ENCODE measurements at places on chromosomes 16 and 17.

- no peak for DNase-seq
Observed at GRCh38 chr16:85279825-85280545, 167.7 kb upstream of the CIBAR2 start.

DNA sequence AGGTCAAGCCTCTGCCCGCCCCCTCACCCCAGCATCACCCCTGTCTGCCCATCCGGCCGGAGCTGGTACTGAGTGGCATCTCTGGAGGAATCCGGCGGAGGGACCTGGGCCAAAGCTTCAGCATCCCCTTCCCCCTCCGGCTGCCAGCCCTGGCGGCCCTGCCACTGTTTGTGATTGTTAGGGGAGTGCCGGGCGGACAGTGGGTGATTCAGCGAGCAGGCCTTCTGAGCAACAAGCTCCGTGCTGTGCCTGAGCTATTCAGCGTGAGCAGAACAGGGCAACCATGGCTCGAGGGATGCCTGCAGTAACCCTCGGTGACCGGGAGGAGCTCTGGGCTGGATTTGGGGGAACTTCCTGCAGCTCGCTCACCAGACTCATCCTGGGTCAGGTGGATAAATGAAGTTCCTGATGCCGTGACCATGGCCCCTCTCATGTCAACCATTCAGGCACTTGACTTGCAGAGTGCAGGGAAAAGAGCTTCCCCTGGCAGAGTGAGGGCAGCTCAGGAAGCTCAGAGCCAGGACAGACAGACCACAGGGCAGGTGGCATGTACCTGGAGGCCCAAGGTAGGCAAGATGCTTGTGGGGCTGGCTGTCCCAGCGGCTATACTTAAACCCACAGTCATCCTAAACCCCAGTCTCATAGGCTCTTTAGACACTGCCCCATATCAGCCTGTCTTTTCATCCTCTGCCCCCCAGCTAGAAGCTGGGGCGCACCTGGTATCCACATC lies 24.3 kb upstream of the MLKL start:
- DNase-seq, result no peak

DNA sequence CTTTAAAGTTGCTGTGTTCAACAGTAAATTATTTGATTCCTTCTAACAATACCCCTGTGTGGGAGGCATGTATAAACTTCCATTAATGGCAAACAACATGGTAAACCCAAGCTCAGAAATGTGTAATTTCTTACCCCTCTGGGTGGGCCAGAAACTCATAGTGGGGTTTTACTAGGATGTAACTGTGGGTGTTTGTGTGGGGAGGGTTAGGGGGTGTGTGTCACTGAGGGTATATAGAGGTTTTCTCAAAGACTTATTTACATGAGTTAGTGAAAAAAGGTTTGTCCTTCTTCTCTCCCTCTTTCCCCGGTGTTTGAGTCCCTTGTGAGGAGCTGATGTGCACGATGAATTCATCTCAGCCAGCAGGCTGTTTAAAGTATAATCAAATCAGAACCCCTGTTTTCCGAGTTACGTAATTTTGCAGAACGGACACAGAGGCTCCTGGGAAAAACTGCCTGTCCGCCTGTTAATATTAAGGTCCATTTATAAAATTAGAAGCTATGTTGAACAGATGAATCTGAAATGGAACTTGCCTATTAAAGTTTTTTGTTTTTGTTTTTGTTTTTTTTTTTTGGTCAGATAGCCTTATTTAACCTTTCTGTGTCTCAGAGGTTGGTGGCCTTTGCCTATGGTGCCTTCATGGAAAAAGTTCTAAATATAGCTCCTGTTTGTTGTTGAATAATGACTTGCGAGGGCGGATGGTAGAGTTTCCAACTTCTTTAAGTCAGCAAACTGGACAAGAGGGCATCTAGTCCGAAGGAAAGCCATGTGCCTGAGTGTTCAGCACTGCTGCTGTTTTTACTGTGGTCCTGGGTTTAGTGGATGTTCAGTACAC lies 73.3 kb downstream of the MSI2 start:
- no peak for DNase-seq

- no peak for DNase-seq
Observed at GRCh38 chr17:20077978-20078685, 69.0 kb downstream of the SPECC1 start.

GRCh38 chr17:41367426-41368075 lies 2.1 kb downstream of the KRT33B start:
- DNase-seq, result no peak

- DNase-seq, result no peak
Observed at GRCh38 chr17:8922928-8923327, 42.6 kb downstream of the PIK3R5 start.

- DNase-seq, result no peak
Observed at GRCh38 chr16:87146676-87147075, 170.5 kb downstream of the C16orf95 start.

DNA sequence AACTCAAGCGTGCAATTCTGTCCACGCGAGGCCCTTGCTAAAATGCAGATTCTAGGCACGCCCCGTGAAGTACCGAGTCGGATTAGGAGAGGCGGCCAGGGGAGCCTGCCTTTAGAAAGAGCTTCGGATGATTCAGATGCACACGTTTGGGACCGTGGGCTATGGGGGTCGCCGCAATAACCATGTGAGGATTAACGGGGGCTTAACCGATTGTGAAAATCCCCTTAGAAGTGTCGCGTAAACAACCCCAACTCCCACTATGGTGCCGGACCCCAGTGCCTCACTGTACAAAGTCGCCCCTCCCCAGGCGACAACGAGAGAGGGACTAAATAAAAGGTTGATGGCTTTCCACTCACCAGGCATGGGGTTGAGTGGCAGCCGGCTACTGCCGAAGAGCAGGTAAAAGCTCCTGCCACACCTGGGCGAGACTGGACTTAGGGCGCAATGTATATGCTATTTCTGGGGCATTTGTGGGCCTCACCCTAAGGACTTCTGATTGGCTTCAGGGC lies 635 bp upstream of the SP2 start:
- DNase-seq, result peak; percentile 4

- no peak for DNase-seq
Observed at GRCh38 chr17:29289852-29290251, 4.1 kb downstream of the NUFIP2 start.

DNA sequence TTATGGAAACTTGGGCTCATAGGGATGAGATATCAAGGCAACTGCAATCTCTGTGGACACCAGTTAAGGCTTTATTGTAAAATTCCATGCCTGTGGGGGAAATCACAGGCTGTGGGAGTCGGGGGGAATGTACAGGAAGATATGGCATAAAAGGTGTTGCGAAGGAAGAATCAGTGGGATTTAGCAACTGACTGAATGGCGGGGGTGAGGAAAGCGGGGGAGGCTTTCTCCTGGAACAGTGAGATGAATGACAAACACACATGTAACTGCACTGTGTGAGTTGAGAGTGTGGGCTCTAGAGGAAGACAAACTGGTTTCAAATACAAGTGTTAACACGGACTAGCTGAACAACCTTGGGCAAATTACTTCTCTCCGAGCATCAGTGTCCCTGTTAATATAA lies 143.7 kb downstream of the PRKCB start:
- DNase-seq, result no peak

GRCh38 chr16:11994143-11995119 lies 17.9 kb downstream of the SNX29 start:
- DNase-seq, result no peak

GRCh38 chr17:16419074-16419928 lies 3.9 kb downstream of the TRPV2 start:
- DNase-seq, result no peak

DNA sequence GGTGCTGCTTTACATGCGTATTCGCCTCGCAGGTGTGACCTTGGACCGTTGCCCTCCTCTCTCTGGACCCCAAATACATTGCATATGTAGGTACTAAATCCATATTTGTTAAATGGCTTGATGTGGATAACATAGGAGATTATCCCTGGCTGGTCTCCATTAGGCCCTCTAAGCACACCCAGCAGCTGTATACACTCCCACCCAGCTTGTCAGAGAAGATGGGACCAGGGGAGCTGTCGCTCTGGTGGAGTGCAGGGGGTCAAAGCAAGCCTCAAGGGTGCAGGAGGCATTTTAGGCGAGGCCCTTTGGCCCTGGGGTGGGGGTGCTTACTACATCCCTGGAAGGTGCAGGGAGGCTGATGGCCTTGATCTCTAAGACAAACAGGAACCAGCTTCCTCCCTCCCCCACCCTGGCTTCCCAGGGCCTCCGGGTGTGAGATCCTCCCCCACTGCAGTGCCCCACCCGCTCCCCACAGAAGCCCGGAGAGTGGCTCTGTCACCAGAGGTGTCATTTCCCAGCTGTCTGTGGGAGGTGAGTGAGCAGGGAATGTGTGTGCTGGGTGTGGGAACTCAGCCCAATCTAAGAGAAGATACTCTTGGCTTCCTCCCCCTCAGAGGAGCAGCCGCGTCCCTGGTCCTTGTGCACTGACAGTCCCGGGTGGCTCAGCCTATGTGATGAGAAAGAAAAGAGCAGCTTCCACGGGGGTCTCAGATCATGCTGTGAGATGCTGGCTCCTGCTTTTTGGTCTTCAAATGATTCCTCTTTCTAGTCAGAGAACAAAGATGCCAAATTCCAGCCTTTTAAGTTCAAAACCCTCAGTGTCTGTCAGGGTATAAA lies 1.4 kb upstream of the VAMP2 start:
- DNase-seq, result peak; percentile 57

GRCh38 chr17:74641224-74641957 lies 17.9 kb upstream of the CD300E start:
- no peak for DNase-seq

GRCh38 chr17:62057696-62058095 lies 7.4 kb downstream of the MED13 start:
- DNase-seq, result no peak

DNA sequence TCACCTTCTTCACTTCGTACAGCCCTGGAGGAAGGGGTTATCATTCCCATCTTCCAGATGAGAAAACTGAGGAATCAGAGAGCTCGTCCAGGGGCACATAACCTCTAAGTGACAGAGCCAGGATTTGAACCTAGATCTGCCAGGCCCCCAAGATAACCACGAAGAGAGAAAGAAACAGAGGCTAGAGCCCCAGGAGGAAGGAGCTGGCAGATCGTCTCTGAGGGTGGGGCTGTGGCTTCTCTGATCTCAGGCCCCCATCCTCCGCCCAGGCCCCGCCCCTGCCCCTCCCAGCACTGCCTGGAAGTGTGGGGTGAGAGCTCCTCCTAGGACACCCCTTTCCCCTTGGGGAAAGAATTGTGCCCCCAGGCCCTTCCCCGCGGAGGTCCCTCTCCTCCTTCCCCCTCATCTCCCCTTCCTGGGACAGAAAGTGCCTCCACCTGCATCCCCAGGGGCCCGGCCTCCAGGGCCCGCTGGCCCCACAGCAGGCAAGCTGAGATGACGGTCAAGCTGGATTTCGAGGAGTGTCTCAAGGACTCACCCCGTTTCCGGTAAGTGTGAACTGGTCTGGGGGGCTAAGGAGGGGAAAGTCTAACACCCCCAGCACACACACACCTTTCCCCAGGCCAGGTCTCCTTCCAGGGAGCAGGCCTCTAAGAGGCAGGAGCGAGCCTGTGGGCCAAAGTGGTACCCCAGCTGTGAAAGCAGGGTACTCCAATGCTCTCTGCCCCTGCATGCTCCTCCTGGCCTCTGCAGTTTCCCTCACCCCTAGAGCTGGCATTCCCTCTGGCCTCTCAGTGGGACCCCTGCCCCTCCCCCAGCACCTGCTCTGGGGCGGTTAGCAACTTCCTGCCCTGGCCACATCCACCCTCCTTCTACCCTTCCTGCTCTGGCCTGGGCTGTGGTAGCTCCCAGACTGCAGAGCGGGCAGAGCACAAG lies at the start of gene ACAP1:
ACAP1 (plus strand) TSS at position 290 of the 936 bp plus-strand sequence; CDS start at position 496, 206 bp downstream.
- DNase-seq, result peak; percentile 78

DNA sequence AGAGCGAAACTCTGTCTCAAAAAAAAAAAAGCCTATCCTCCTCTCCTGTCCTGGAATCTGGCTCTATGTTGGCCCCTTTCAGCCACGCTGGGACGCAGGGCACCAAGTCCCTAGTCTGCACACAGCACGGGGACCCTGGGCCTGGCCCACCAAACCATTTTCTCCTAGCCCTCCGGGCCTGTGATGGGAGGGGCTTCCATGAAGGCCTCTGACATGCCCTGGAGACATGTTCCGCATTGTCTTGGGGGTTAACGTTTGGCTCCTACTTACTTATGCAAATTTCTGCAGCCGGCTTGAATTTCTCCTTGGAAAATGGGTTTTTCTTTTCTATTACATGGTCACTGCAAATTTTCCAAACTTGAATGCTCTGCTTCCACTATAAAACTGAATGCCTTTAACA lies 12.6 kb upstream of the GPT2 start:
- DNase-seq, result no peak

- no peak for DNase-seq
Observed at GRCh38 chr17:82226809-82227628, 1.8 kb upstream of the SLC16A3 start.

GRCh38 chr17:1785930-1786329 lies 24.1 kb downstream of the SERPINF1 start:
- DNase-seq, result no peak

DNA sequence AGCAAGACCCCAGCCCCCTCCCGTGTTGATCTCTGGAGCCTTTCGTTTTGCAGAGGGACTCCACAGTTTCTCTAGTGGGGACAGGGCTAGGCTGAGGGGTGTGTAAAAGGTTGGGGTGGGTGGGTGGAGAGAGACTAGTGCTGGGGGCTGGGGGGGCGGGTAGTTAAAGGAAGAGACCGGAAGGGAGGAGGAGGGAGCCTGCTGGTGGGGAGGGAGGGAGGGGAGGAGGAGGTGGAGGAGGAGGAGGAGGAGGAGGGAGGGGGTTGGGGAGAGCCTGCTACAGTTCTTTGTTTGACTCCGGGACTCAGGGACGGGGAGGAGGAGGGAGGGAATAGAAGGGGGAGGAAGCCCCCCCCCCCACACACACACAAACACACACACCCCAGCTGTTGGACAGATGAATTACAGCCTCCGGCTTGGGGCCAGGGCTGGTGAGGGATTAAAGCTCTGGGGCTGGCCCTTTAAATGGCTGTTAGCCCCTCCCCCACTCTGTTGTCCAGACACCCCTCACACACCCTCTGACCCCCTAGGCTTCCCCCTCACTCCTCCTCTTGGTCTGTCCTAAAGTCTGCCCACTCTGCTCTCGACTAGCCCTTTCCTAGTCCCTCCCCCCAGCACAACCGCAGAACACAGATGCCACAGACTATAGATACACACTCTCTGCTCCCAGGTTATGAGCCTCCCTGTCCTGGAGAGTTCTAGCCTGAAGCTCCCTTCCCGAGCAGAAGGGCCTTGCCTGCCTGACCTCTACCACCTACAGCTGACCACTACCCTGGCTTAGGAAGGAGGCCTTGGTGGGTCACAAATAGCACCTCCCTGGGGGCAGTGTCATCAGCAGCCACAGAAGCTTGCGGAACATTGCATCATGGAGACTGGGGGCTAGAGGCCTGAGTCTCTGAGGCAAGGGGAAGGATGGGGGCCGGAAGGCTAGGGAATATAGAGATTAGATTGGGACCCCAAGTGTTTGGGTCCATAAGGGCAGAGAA lies 4.4 kb downstream of the KDM6B start:
- DNase-seq, result no peak

GRCh38 chr17:76997981-76998531 lies 129.9 kb downstream of the MGAT5B start:
- DNase-seq, result peak; percentile 56
